GM20000 (cell line): ENCODE measurements at places on chromosomes 6 and 20.

DNA sequence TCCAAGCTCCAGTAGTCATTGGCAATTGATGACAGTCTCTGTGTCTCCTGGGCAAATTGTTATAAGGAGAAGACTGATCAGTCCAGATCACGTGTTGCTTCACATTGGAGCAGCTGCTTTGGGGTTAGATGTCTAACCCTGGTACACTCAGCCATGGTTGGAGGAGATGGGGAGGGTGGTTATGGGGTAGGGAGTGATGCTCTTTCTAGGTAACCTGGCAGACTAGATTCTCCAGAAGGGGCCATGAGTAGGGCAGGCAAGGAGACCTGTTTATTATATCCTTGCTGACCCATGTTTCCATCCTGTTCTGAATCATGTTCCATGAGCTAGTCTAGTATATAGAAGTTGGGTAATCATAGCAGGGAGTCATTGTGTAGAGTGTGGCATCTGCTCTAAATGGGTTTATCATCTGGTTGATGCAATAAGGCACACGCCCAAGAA is 50.8 kb upstream of the BACH2 start:
- no peak for DNase-seq

- no peak for DNase-seq
Measured at GRCh38 chr20:20317195-20317594, 50.7 kb upstream of the INSM1 start.

DNA sequence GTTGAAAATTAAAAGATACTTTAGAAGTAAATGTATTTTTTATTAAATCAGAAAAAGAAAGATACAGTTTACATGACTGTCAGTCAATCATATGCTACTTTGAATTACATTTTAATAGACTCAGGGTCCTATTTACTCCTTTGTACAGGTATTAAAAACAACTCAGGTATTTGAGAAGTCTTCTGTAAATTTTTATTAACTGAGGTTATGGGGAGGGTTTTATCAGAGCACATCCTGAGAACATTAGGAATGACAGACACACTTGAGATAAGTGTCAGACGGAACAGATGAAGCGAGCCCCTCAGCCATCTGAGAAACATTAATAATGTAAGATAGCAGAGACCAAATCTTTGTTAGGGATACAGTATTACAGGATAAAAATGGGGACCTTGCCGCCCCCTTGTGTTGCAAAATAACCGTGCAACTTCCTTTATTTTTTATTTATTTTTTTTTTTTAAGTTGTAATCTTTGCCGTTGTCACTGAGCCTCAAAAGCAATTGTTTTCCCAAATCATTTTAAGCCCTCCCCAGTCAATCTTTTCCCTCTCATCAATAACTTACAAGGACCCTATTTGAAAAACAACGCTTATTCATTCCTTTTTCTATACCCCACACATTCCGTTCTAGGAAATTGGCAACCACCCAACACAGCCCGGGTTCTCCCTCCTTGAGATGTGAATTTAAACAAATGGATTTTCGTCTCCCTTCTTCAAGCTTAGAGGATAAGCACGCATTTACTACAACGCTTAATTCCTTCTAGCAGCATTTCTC is 126.7 kb downstream of the BCAS1 start:
- DNase-seq, result peak; percentile 37

DNA sequence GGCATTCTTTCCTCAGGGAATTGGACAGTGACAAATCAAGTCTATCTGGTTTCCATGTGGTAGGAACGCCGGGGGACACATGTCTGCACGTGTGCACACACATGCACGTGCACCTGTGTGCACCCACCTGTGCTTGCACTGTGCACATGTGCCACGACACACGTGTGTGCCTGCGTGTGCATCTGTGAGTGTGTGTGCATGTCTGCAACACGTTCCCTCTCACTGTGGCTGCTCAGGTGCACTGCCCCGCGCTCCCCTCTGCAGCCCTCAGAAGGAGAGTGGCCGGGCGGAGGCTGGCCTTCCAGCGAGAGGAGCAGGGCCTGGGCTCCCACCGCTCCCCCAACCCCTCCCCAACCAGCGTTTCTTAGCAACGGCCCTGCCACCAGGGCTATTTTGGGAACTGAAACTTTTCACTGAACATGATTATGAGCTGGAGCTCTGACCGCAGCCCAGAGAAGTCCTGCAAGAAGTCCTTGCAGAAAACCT is 147.8 kb downstream of the PHACTR3 start:
- peak; percentile 81 for DNase-seq

GRCh38 chr6:121677571-121677970 is 242.1 kb downstream of the GJA1 start:
- DNase-seq, result no peak

- no peak for DNase-seq
Measured at GRCh38 chr20:57482796-57483195, 42.1 kb downstream of the CTCFL start.

GRCh38 chr6:16097382-16098171 is 31.3 kb upstream of the MYLIP start:
- DNase-seq, result peak; percentile 26

DNA sequence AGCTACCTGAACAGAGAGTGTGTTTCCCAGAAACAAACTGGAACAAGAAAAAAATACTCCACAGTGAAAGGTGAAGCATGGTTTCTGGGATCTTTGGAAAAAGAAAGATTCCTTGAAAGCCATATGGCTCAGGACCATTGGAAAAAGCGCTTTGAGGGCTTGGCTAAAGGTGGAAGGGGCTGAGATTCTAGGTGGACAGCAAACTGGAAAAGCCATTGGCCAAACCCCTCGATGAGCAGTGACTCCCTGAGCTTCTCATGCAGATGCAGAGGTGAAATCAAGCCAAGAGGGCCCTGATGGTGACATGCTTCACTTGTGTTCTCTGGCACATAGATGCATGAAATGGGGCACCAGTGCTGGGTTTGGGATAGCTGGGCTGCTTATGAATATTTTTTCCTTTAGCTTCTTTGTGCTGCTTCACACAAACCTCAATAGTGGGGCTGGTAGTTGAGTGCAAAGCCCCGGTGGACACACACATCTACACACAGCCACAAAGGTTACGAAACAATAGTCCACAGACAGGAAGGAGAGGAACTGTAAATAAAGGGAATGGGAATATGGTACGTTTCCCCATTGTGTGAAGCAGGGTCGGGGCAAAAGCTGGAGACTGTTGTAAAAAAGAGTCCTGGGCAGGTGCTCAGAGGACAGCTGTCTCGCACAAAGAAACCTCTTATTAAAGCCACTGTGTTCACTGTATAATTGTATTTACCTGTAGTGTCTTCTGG is 117.8 kb downstream of the FOXA2 start:
- no peak for DNase-seq

DNA sequence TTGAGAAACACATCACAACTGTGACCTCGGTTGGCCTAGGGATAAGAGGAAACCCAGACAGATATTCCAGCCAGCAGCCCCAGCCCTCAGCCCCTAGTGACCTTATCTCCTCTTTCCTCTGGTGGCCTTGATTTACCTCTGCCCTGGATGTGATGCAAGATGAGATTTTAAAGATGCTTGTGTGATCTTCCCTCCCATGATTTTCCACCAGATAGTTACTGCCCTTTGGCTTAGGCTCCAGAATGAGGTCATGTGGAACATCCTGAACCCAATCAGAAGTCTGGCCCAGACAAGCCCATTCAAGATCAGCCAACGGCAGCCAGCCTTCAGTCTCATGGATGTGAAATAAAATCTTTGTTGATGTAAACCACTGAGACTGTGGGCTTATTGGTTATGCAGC is 104.0 kb downstream of the BANF2 start:
- DNase-seq, result no peak

DNA sequence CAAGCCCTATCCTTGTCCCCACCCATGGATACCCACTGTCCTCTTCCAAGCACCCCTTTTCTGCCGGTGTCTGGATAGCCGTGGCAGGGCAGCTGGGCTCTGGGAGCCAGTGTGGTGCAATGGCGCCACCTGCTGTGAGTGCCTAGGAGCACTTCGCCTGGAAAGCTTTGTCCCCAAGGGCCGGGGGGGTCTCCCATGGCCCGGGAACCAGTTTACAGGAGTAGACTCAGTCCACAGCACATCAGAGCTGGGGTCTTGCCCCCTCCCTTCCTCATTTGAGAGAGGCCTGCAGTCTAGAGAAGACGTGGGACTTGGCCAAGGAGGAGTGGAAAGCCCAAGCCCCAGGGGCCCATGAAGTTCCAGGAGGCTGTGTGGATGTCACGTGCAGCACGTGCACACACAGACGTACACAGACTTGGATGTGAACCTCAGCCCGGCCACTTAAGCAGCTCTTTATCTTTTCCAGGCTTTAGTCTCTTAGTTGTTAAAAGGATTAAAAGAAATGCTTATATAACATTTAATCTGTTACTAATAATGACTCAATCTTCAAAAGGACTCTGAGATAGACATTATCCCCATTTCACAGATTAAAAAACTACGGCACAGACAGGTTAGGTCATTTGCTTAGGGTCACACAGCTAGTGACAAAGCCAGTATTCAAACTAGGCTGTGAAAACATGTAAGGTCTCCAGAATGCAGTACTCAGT is 40.9 kb upstream of the CDH22 start:
- peak; percentile 69 for DNase-seq

- peak; percentile 81 for DNase-seq
Measured at GRCh38 chr6:33632558-33633039, 11.5 kb downstream of the ITPR3 start.

- DNase-seq, result no peak
Measured at GRCh38 chr6:45426251-45426650, 48.5 kb upstream of the SUPT3H start.
